ENCODE measurements at places on chromosomes 2 and 18.

DNA sequence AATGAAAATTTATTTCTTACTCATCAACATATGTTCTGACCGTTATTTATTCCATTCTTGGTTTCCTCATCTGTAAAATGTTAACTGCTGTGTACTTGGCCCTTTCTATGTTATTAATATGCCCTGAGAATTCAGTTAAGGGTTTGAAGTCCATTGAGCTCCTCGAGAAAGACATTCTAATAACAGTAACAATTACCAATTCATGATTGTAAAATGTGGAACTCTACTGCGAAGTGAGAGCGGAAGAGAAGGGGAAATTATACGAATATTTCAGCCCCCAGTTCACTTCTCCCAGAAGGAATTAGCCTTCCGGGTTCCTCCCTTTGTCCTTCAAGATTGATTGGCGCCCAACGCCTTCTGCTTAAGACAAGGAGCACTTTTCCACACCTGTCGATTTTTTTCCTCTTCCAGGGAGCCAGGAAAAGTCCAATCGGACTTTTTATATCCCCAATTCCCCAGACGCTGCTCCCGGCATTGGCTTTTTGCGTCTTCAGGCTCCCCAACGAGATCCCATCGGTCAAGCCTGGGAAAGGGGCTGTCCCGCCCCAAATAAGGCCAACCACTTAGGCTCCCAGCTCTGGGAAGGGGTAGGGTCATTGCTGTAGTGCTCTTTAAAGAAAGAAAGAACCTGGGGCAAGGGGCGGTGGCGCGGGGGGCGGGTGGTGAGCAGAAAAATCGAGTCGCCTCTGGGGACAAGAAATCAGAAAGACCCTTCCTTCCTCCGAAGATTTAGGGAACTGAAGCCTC lies 1.6 kb downstream of the DSC2 start:
- DNase-seq: no peak

DNA sequence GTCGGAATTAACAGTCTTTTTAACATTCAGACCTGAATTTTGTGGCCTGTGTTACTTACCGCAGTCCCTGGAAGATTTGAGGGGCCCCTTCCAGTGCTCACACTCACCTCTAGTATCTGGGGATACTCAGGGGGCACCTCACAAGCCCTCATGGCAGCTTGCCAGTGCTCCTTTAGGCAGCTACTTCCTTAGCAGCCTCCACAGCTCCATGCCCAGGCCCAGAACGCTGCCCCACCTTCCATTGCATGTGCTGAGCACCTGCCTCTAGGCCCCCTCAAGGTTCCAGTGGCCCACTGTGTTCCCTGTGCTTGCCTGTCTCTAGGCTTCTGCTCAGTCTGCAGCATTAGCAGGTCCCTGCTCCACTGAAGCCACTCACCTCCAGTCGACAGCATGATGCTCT lies 30.0 kb upstream of the PLA2R1 start:
- no peak for DNase-seq

DNA sequence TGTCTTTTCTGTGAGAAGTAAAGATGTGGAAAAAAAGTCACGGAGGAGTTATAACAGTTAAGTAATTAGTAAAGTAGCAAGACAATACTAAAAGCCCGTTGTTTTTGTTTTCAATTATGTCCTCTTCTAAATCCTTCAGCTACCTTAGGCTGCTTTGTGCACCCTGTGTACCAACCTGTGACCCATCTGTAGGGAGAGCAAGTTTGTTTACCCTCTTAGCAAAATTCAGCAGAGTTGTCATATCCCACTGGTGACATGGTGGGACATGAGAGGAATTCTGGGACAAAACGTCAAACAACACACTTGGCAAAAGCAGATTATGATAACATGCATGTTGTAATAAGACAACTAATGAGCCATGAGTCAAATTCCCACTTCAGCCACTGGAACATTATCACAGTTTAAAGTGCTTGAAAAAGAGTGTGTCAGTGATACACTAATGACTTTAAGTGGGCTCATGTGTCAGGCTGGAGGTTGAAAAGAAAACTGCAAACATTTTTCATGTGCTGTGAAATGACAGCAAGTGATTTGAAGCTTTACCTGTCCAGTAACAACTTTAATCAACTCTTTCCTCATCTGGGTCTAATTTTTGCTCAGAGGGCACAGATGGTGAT lies 392.8 kb upstream of the ACVR2A start:
- DNase-seq: no peak

DNA sequence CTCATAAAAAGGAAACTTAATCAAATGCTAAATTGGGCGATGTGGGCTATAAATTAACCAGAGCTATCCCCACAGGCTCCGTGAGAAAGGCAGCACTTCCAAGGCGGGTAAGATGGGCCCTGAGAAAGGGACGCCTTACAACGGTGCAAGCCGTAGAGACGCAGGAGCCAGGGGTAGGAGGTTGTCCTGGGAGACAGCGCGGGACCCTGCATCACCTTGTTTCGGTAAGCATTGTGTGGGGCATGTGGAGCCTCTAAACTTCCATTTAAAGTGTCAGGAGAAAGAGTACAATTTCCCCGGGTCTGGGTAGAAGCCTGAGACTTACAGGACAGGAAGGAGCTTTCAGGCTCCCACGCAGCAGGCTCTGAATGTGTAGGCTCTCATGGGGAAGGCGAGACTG lies 1.2 kb upstream of the PER2 start:
- DNase-seq: no peak

DNA sequence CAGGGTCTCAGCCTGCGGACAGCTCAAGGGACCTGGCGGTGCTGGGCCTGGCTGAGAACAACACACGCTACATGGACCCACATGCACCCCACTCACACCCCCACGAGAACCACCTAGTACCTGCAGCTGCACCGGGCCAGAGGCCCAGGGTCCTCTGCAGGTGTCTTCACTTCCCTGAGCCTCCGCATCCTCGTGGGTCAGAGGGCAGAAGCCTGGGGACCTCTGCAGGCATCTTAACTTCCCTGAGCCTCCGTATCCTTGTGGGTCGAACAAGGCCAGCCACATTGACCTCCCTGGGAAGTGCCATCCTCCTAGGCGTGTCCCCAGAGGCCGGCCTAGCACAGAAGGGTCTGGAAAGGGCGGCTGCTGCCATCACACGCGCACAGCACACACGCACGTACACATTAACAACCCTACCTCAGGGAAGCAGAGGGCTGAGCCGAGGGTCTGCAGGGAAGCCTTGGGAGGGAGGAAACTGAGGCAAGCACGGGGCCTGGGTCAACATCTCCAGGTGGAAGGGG lies 62.5 kb upstream of the HPCAL1 start:
- no peak for DNase-seq

- DNase-seq: no peak
Measured at GRCh38 chr18:28153485-28154065, 23.4 kb downstream of the CDH2 start.

GRCh38 chr18:77342736-77343135 lies 93.1 kb downstream of the GALR1 start:
- no peak for DNase-seq

DNA sequence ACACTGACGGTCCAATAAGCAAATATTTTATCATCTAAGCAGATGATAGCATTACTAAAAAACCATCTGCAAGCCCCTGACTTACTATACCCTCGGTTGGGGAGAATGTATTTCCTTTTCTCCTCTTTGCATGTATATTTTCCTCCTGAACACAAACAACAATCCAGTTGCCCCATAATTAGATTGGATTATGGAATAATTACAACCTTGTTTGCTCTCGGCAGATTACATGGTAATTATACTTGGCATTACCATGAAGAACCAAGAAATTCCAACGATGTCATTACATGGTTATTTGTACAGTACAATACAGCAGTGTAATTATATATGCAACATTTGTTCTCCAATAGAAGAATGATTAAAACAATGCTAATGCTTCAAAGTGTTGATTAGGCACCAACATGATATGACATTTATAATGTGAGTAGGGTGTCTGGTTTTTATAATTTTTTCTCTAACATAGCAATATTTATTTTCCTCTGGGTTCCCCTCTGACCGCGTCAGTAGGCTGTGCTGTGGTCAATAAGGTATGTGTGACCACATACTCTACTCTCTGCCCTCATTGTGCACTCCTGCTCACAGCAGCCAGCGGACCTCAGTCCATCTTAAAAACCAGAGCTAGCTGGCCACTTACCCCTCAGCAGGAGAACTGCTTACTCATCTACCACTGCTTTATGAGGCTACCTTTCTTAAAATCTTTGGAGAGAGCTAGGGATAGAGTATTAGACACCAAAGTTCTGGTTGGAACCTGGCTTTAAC lies 176.1 kb downstream of the INSIG2 start:
- DNase-seq: no peak

GRCh38 chr18:26614374-26614773 lies 66.0 kb upstream of the KCTD1 start:
- DNase-seq: no peak

DNA sequence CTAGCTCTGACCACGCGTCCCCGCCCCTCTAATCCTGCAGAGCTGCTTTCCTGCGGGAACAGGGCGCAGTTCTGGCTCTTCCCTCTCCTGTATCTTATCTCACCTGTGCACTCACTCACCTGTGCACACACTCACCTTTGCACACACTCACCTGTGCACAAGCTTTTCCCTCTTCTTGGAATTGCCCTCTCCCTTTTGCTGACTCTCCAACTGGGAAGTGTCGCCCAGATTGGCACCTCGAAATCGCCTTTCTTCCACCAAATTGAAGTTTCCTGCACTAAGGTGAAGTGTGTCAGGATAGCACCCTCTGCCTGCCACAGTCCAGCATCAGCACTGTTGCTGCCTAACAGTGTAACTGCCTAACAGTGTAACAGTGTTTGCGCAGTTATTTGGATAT lies 566 bp upstream of the CMPK2 start:
- no peak for DNase-seq

GRCh38 chr18:31101183-31102024 lies 817 bp downstream of the DSC2 start:
- DNase-seq: no peak

DNA sequence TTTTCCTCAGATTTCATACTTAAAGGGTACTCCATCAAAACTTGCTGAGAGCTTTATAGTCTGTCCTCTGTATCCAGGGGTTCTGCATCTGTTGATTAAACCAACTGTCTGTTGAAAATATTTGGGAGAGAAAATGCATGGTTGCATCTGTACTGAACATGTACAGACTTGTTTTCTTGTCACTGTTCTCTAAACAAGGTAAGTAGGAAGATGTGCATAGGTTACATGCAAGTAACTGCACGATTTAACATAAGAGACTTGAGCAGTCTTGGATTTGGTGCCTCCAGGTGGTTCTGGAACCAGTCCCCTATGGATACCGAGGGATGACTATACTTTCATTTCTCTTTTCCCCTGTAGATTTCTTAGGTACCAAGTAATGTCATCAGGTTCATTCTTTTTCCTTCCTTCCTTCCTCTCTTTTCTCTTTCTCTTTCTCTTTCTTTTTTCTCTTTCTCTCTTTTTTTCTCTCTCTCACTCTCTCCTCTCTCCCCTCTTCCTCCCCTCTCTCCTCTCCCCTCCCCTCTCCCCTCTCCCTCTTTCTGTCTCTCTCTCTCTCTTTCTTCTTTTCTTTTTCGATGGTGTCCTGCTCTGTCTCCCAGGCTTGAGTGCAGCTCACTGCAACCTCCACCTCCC lies 23.2 kb downstream of the ADNP2 start:
- no peak for DNase-seq

DNA sequence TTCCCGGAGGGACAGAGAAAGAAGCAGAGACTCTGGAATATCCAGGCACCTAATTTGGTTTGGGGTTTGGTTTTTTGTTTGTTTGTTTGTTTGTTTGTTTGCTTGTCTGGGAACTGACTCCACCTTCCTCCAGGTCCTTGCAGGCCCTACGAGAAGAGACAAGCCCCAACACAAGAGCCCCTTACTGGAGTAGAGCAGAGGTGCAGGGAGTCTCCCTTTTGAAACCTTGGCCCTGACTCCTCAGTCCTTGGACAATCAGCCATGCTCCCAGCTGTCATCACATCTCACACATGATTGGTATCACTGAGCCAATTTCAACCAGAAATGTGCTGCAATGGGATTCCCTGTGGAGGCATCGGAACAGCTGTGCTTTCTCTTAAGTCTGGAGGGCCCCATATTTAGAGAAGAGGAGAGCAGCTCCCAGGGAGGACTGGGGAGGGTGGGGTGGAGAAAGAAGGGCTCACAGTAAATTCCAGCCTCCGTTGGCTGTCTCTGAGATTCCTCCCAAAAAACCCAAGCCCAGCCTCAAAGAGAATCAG lies 279.9 kb upstream of the NCKAP5 start:
- no peak for DNase-seq

DNA sequence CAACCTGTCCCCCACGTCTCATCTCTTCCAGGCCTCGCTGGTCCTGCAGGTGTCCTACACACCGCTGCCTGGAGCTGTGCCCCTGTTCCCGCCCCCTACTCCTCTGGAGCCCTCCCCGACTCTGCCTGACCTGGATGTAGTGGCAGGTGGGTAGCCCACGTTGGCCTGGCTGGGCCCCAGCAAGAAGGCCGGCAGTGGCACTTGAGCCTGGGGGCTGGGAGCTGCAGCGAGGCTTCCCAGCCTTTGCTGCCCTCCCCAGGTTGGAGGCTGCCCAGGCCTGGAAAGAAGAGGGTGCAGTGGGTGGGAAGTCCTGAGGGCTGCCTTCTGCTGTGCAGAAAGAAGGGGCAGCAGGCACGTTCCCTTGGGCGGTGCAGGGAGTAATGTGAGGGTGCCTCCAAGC lies 58.4 kb downstream of the DYSF start:
- DNase-seq: no peak

DNA sequence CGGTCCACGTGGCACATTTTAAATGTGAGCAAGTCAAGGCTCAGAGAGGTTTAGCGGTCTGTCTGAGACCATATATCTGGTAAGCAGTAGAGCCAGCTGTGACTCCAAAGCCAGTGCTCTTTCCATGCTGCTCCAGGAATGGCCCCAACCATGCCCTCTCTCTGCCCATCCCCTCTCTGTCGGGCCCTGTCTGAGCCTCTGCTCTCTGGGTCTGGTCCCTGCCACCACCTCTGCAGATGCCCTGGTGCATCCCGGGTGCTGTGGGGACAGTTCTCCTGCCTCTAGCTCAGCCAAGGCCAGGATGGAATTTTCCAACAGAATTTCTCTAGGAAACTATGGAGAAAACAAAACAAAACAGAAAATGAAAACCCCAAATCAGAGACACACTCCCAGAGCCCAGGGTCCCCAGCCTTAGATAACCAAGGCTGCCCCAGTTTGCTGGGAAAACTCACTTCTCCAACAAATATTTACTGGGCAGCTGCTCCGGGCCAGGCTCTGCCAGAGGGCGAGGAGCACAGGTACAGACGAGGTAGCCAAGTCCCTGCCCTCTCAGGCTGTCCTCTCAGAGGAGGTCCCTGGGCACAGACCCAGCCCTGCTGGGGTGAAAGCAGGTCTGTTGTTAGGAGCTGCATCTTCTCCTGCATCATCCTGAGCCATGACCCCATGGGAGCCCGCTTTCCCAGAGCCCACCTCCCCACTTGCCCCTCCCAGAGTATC lies 9.2 kb downstream of the ADRA2B start:
- DNase-seq: no peak

- peak; percentile 63 for DNase-seq
Measured at GRCh38 chr18:13464432-13465123, 246.0 kb downstream of the LDLRAD4 start.

- DNase-seq: no peak
Measured at GRCh38 chr2:184875911-184876310, 277.6 kb downstream of the ZNF804A start.
